A549 treated with AZD2906 at 1 μM for 4 hours (cell line): ENCODE measurements at places on chromosomes 5 and 9. TPM values are rescaled to one million over a fixed set of nuclear protein-coding genes. Genes with fewer than 3 reads are reported as not detected.

F2RL2 gene
- 2.6 to 3.6 TPM (median 2.9 TPM) in 5 replicates for total RNA-seq

HRCT1 gene
- 0.22 to 0.51 TPM (median 0.34 TPM) in 5 replicates for total RNA-seq

RELL2 gene
- total RNA-seq = 4.0 to 5.2 TPM (median 4.6 TPM) in 5 replicates

FAM81B gene
- not detected in 5 replicates for total RNA-seq

MAP1B gene
- 30.7 to 55.9 TPM (median 35.1 TPM) in 5 replicates for total RNA-seq

FCN2 gene
- total RNA-seq = not detected in 5 replicates

PPP6C gene
- total RNA-seq = 24.1 to 26.0 TPM (median 25.7 TPM) in 5 replicates

VLDLR gene
- total RNA-seq = 16.4 to 22.7 TPM (median 18.4 TPM) in 5 replicates
